NCI-H526 (cell line): ENCODE measurements at places on chromosomes 2 and 18.

- no peak for DNase-seq
Measured at GRCh38 chr2:203914546-203915182, 21.9 kb upstream of the ICOS start.

DNA sequence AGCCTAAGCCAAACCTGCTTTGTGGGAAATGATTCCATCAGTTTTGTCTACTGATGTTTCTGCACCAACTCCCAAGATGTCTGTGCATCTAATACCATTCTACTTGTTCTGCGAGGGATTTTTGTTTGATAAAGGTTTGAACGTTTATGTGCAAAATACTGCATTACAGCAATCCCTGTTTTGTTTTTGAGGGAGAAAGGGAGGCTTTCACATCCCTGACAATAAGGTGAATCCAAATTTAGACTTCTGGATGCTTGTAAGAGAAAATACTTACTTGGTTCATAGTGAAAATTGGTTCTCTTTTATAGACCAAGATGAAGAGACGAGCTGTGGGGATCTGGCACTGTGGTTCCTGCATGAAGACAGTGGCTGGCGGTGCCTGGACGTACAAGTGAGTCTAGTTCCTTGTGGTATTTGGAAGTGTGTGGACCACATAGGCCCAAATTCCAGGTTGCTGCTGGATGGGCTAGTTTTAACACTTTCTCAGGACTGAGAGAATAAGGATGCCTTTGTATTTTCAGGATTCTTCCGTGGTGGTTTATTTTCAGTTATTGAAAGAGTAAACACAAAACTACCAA is 1.1 kb downstream of the RPL37A start:
- no peak for DNase-seq

- no peak for DNase-seq
Measured at GRCh38 chr18:63617915-63618234, 26.2 kb downstream of the SERPINB4 start.

GRCh38 chr2:212037062-212037461 is 501.5 kb downstream of the ERBB4 start:
- DNase-seq = no peak

DNA sequence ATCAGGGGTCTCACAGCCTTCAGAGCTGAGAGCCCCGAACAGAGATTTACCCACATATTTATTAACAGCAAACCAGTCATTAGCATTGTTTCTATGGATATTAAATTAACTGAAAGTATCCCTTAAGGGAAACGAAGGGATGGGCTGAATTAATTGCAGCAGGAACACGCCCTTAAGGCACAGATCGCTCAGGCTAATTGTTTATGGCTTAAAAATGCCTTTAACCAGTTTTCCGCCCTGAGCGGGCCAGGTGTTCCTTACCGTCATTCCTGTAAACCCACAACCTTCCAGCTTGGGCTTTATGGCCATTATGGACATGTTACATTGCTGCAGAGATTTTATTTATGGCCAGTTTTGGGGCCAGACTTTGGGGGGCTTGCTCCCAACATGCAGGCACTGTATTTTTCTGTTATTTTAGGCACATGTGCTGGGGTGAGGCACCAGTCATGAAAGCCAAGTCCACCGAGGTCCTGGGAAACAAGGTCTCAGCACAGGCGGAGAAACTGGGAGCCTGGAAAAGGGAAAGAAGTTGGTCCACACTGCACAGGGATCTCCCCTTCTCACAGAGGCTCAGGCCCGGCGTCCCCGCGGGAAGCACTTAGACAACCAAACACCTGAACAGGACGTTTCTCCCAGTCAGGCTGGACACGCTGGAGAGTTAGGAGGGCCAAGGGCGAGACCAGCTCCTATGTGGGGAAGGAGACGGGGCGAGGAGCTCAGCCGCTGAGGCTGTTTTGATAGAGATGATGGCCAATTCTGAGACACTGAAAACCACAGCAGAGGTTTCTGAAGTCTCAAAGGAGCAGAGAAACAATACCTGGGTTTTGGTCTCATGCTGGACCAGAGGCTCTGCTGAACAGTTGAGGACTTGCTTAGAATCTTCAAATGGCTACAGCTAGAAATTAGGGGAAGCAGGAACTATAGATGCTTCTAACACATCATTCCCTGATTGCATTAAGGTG is 86.7 kb downstream of the TMEM18 start:
- no peak for DNase-seq

DNA sequence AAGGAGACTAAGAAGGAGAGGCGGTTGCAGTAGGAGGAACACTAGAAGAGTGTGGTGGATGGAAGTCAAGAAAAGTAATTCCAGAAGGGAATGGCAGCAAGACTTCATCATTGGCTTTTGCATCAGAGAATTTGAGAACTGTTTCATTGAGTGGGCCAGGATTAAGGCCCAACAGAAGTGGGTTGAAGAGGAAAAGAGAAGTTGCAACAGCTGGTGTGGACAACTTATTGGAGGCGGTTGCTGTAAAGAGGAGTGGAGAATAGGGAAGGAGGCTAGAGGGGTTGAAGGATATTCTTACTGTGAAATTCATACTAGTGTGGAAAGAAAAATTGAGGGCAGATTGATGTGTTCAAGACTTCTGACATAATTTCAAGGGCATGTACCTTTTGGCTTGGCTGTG is 168.7 kb upstream of the FN1 start:
- DNase-seq = no peak

- DNase-seq = peak; percentile 64
Measured at GRCh38 chr2:17878281-17879136, at the start of gene KCNS3. KCNS3 (plus strand) TSS chr2:17878667; CDS start chr2:17931009, 52,342 bp downstream.

DNA sequence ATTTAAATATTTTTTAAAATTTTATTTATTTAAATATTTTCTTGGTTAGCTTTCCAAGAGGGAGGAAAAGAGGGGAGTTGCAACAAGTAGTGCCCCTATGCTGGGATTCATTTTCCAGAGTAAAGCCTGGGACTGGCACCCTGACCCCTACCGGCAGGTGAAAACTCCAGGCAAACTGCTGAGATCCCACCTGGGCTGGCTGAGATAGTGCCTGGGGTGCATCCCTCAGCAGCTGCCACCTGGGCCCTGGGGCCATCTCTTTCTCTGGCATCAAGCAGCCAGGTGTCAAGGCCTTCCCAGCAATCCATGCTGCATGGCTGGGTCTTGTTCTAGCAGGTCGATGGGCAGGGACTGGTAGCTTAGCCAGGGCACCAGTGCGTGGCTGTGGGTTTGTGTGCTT is 6.6 kb downstream of the SIX2 start:
- DNase-seq = no peak

GRCh38 chr2:127003070-127003800 is 103.7 kb downstream of the BIN1 start:
- DNase-seq = no peak
